CD4-positive, CD25-positive, alpha-beta regulatory T cell (primary cell): ENCODE measurements at places on chromosomes 1 and 21. TPM values are rescaled to one million over a fixed set of nuclear protein-coding genes. Genes with fewer than 3 reads are reported as not detected.
A peak's percentile ranks its signal among the peaks of the same experiment; 100 is the strongest.

DNA sequence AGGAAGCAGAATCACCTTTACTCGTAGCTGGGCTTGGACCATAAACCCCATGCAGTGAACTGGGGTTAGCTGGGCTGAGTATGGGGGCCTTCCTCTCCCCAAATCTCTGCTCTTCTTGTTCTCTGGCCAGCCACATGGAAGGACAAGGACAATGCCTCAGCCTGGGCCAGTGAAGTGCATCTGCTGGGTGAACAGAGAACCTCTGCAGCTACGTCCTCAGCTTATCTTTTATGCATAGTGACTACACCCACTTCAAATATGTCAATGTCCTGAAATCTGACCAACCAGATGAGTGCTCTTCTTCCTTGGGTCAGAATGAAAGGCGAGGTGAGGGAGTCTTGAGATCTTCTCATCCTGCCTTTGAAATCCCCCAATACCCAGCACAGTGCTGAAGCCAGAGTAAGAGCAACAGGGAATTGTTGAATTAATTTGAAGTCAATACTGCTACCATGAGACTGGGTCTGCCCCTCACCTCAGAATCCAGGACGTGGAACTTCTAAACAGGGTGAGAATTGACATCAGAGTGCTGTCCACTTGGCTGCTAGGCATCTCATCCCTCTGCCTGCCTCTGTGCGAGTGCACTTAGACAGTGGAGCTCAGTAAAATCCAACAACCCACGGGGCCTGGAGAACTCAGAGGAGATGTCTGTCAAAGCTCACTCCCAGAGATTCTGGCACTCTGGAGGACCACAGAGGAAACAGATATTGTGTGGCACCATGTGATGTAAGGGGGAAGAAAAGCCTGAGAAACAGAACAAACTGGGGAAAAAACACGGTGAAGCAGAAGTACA is 99.0 kb downstream of the IER5 start:
- H3K27me3 ChIP-seq: no peaks in the 10 kb centered on the region
- H3K27ac ChIP-seq: no peak overlapping the region
- H3K4me1 ChIP-seq: peaks cover 7% of the 10 kb centered on the region
- no peak for DNase-seq

DNA sequence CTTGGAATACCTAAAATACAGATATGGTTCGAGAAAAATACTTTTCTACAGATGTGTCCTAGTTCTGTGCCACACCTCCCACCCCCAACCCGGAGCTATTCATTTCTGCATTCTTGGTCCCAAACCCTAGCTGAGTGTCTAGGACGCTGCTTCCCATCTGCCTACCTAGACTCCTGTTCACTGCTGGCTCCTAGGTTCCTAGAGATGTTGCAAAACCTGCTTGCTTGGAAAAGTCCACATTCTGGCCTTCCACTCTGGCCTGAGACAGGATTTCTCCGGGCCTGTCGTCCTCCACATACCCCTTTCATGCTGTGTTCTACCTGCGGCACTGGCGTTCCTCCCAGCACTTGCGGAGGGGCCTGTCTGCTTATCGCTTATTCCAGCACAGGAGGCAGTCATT is 165.8 kb upstream of the CTTNBP2NL start:
- H3K36me3 ChIP-seq: no peaks in the 10 kb centered on the region
- H3K27ac ChIP-seq: no peak overlapping the region

DNA sequence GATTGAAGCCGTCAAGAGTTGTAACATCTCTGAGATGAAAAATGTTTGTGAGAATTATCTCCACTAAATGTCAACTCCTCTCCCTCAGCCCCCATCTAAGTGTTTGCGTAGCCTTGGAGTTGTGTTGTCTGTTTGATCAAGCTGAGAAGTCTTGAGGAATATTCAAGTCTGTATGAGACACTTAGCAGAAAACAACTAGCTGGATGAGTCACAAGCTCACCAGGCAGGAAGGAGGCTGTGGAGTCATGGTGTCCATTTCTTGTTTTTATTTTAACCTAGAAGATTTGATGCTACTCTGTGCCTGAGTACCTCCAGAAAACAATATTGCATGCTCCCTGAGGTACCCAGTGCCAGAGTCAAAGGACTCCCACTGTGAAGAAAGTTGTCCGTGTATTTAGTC is 211.6 kb upstream of the PLXNA2 start:
- no peak overlapping the region for H3K4me3 ChIP-seq
- H3K27me3 ChIP-seq: no peaks in the 10 kb centered on the region
- H3K4me1 ChIP-seq: no peaks in the 10 kb centered on the region
- DNase-seq: no peak
- no peaks in the 10 kb centered on the region for H3K36me3 ChIP-seq

DNA sequence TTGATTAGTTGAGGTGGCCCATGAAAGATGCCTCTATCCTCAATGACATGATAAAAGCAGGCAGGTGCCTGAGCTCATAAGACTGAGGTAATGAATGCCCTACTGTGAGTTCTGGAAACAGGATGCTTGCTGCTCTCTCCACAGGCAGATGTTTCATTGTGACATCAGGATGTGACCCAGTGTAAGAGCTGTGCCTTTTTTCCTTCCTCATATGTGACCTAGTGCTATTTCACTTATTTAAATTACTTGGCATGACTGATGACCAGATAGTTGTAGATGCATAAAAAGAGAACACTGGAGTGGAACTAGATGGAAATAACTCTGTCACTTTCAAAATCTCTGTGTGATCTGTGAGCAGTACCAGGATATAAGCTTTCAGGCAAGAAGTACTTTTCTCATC is 31.9 kb downstream of the KIF14 start:
- H3K36me3 ChIP-seq: no peaks in the 10 kb centered on the region
- H3K4me3 ChIP-seq: no peak overlapping the region
- H3K4me1 ChIP-seq: no peaks in the 10 kb centered on the region
- no peaks in the 10 kb centered on the region for H3K27me3 ChIP-seq

DNA sequence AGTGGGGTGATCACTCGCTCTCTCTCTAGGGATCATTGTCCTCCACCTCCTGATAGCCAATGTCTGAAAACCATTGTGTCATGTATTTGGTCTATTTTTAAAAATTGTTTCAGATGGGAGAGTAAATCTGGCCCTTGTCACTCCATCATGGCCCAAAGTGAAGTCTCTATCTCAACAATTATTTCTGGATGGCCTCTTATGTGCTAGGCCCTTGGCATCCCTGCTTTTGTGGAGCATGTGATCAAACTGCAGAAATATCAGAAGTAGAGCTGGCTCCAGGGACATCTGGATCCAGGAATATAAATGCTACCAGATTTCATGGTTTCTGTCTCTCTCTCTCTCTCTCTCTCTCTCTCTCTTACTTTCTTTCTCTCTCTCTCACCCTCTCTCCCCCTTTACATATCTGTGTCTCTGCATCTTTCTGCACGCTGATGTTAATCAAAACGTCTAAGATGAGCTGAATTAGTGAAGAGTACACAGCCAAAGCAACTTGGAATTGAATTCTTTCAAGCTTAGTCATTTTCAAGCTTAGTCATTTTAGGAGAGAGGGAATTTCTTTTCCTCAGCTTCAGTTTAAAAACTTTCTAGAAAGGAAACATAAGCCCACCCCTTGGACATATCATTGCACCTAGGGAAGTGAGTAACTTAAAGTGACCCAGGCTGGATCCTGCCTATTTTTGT is 47.4 kb upstream of the DOCK7 start:
- H3K4me1 ChIP-seq: no peaks in the 10 kb centered on the region
- no peaks in the 10 kb centered on the region for H3K27me3 ChIP-seq
- no peak overlapping the region for H3K27ac ChIP-seq
- DNase-seq: no peak

DNA sequence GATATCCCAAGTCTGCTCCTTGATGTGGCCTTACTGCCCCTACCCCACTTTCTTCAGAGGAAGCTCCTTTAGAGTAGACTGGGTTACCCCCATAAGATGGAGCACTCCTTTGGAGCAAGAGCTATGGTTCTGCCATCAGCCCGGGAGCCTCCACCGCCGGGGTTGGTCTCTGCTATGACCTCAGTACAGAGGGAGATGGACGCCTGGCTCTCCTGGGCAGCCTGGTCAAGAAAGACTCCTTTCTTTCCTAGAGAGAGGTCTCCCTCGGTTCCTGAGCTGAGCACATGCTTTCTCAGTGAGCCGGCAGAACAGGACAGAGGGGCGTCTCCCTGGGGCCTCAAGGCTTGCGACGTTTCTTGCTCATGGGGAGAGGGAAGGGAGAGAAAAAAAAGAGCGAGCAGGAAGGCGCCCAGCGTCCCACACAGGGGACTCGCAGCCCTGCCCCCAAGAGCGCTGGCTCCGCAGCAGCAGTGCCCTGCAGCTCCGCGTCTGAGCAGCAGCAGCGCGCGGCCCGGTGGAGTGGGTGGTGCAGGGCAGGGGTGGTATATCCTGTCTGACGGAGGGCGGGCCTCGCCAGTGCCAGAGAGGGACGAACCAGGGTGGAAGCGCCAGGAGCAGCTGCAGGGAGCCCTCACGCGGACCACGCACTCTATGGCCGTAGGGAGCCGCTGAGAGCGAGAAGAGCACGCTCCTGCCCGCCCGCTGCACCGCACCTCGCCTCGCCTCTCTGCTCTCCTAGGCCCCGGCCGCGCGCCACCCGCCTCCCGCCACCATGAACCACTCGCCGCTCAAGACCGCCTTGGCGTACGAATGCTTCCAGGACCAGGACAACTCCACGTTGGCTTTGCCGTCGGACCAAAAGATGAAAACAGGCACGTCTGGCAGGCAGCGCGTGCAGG is at the start of gene PKP1:
Gene PKP1, plus strand, starts transcription at position 576 of the 899 bp plus-strand sequence. Its CDS starts 197 bp downstream, at position 773.
- H3K36me3 ChIP-seq: no peaks in the 10 kb centered on the region
- peaks cover 8% of the 10 kb centered on the region for H3K27me3 ChIP-seq
- no peaks in the 10 kb centered on the region for H3K4me1 ChIP-seq
- no peak within 1 kb of the TSS for H3K4me3 ChIP-seq

- no peaks in the 10 kb centered on the region for H3K36me3 ChIP-seq
- DNase-seq: no peak
- H3K27ac ChIP-seq: no peak overlapping the region
- H3K27me3 ChIP-seq: peaks cover 6% of the 10 kb centered on the region
- peaks cover 5% of the 10 kb centered on the region for H3K4me1 ChIP-seq
Measured at GRCh38 chr1:153250166-153250565, 9.3 kb upstream of the LORICRIN start.

GRCh38 chr1:153291514-153291913 is 21.2 kb downstream of the PGLYRP3 start:
- peaks cover 11% of the 10 kb centered on the region for H3K4me1 ChIP-seq
- H3K4me3 ChIP-seq: peak overlapping the region; percentile 7
- no peak overlapping the region for H3K27ac ChIP-seq
- DNase-seq: no peak
- no peaks in the 10 kb centered on the region for H3K36me3 ChIP-seq
- H3K27me3 ChIP-seq: no peaks in the 10 kb centered on the region

DNA sequence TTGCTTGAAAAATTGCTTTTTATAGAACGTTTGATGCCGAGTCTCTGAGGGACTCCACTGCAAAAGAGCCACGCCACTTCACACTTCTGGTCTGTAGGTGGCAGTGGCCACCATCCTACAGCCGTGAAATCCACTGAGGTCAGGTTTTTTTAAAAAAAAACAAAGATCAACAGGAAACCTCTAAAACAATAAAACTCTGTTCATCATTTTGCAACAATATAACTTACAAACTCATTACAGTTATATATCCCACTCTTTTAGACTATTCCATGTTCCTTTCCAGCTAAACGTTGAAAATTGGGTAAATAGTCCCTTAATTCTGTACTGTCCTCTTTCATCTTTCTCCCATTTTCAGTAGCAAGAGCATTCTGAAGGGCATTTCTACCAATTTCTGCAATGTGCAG is 64.6 kb upstream of the FMN2 start:
- DNase-seq: peak; percentile 23
- no peaks in the 10 kb centered on the region for H3K4me1 ChIP-seq
- no peaks in the 10 kb centered on the region for H3K36me3 ChIP-seq
- H3K27ac ChIP-seq: no peak overlapping the region
- H3K27me3 ChIP-seq: no peaks in the 10 kb centered on the region

GRCh38 chr1:56399795-56400194 is 179.6 kb downstream of the PLPP3 start:
- no peak overlapping the region for H3K4me3 ChIP-seq
- no peak overlapping the region for H3K27ac ChIP-seq
- no peaks in the 10 kb centered on the region for H3K36me3 ChIP-seq
- no peaks in the 10 kb centered on the region for H3K27me3 ChIP-seq

The AADACL4 gene
- total RNA-seq: not detected

The HSPA6 gene
- not detected for total RNA-seq

The HSD11B1 gene
- total RNA-seq: 0.47 TPM

The FCRL5 gene
- 0.22 TPM for total RNA-seq

The OR2AK2 gene
- not detected for total RNA-seq

The TNFAIP8L2 gene
- total RNA-seq: 4.3 TPM

The GPR153 gene
- total RNA-seq: 0.15 TPM

The SPAG17 gene
- total RNA-seq: not detected

The TLR5 gene
- total RNA-seq: 0.84 TPM

The ZNF648 gene
- not detected for total RNA-seq
